GM03348 (cell line): ENCODE measurements at places on chromosomes 6 and 20.

DNA sequence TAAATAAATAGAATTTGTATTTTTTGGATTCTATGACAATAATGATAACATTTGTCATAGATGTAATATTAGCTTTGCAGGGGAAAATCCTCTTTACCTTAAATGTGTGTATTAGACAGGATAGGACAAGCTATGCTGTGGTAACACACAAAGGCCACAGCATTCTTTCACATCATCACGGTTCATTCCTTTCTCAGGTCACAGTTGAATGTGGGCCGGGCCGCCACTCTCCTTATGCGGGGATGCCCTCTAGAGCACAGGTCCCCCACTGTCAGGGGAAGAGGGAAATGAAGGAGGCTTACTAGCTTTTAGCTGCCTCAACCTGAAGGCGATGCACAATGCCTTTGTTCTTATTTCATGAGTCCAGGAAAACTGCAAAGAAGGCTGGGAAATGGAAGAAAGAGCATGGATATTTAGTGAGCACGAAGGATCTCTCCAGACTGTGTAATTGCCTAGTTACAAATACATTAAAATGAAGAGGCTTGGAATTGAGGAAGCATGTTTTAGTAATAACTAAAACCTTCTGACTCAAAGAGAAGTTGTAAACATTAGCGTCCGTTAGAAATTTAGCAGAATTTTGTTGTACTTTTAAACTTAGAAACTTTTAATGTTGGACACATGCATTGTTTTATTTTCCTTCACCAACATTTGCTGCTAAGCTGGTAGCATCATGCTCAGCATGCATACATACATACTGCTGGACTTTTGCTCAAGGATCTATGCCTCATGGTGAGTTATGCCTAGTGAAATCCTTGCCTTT, 248.9 kb upstream of the FOXQ1 start:
- no peak for DNase-seq

- no peak for DNase-seq
Measured at GRCh38 chr6:109053336-109053735, 41.3 kb downstream of the SESN1 start.

DNA sequence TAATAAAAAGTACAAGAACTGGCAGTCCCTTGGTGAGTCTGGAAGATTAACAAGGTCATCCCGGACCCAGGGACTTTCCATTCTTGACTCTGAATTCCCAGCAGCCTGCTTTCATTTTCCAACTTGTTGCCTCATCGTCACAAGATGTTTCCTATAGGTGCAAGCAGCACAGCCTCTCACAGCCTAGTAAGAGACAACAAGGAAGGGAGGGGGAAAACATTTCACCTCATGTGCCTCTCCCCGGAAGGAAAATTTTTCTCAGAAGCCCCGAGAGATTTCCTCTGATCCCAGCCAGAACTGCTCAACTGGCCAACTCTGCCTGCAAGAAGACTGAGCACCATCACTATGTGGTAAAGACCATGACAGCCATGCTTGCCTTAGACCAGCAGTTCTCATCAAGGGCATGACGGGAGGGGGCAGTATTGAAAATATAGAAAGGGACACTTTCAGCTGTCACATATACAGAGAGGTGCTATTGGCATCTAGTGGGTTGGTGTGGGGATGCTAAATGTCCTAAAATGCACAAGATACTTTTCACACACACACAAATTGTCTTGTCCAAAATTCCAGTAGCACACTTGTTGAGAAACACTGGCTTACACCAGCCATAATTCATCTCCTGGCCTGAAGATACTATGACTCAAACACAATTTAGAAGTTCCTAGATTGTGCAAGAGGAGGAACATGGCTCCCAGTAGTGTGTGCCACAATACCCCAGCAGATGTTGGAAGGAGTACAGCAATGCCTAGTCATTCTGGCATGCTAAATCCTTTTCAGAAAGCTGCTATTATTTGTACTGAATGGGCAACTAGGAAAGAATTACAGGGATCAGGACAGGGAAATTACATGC, 10.8 kb upstream of the WTAP start:
- peak; percentile 86 for DNase-seq

- peak; percentile 33 for DNase-seq
Measured at GRCh38 chr20:13913572-13913971, 76.8 kb downstream of the SEL1L2 start.

DNA sequence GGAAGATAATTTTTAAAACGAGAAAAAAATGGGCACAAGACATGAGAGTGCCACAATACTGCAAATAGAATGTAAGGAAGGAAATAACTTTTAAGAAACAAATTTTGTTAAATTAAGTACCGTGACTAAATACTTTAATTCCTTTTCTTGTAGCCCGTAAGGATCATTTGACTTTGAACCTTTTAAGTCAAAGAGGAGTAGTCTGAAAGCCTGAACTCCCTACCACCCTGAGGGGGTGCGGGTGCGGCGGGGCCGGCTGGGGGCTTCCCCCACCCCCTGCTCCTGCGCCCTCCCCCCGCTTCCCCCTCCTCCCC, 231 bp upstream of the PHACTR2 start:
- no peak for DNase-seq

- DNase-seq = no peak
Measured at GRCh38 chr6:162845972-162846371, 118.2 kb downstream of the PACRG start.
